Left ventricle myocardium inferior (tissue), 1 donor: ENCODE measurements at places on chromosomes 2 and 18. TPM values are rescaled to one million over a fixed set of nuclear protein-coding genes. Genes with fewer than 3 reads are reported as not detected.
A peak's percentile ranks its signal among the peaks of the same experiment; 100 is the strongest.

GRCh38 chr18:13834496-13835015 lies 10.6 kb downstream of the MC5R start:
- H3K4me1 ChIP-seq, result no peaks in the 10 kb centered on the region
- H3K4me3 ChIP-seq, result no peak overlapping the region
- H3K36me3 ChIP-seq, result no peaks in the 10 kb centered on the region
- H3K27me3 ChIP-seq, result peaks cover 59% of the 10 kb centered on the region
- no peak overlapping the region for H3K27ac ChIP-seq

DNA sequence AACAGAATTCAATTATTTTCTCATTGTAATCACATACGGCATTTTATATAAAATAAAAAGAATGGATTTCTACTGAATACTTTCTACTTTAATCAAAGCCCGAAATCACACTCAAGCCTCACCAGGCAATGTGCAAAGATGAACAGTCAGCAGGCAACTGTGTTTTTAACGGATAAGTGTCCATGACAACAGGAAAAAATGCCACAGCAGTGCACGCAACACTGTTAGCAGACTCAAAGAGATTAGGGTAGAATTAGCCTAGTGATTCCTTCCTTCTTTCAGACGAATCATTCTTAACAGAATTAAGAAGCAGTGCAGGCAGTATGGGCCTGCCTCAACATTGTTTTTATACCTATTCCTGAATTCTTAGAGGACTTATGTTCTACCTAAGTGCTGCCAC lies 135.6 kb downstream of the CDH2 start:
- H3K27ac ChIP-seq, result peak overlapping the region; percentile 2
- H3K27me3 ChIP-seq, result no peaks in the 10 kb centered on the region
- H3K4me3 ChIP-seq, result no peak overlapping the region
- H3K36me3 ChIP-seq, result no peaks in the 10 kb centered on the region
- H3K4me1 ChIP-seq, result peaks cover 67% of the 10 kb centered on the region

- peak overlapping the region; percentile 100 for H3K27ac ChIP-seq
- peaks cover 77% of the 10 kb centered on the region for H3K36me3 ChIP-seq
- peak overlapping the region; percentile 34 for H3K4me3 ChIP-seq
- no peaks in the 10 kb centered on the region for H3K27me3 ChIP-seq
Observed at GRCh38 chr18:12361770-12362378, 15.2 kb downstream of the AFG3L2 start.

DNA sequence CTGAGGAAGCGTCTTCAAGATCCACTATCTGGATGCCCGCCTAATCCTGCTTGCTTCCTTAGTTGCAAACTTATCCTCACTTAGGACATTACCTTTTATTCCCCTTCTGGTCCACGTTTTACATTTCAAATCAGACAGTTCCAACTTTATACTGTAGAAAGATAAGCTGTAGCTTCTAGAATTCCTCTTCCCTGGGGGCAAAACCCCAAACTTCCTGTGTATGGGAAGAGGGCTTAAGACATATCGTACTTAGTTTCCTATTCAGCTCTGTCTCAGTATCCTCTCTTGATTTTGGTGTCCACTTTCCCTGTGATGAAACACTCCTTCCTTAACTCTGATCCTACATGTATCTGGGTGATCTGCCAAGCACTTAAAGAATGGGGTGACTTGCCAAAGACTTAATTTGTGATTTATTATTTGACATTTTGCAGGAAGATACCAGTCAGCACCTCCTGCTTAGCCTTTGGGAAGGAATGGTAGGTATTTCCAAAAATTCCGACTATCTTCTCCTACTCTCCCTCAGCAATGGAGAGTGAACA lies 245.2 kb downstream of the CDCA7 start:
- no peak overlapping the region for H3K4me3 ChIP-seq
- no peaks in the 10 kb centered on the region for H3K4me1 ChIP-seq
- DNase-seq, result no peak
- H3K27me3 ChIP-seq, result no peaks in the 10 kb centered on the region

GRCh38 chr2:151819920-151820319 lies 8.3 kb downstream of the ARL5A start:
- DNase-seq, result no peak
- peaks cover 62% of the 10 kb centered on the region for H3K4me1 ChIP-seq
- H3K4me3 ChIP-seq, result no peak overlapping the region
- no peaks in the 10 kb centered on the region for H3K27me3 ChIP-seq
- no peaks in the 10 kb centered on the region for H3K36me3 ChIP-seq
- H3K27ac ChIP-seq, result no peak overlapping the region

GRCh38 chr2:232075859-232076258 lies 114.3 kb downstream of the DIS3L2 start:
- H3K4me3 ChIP-seq, result no peak overlapping the region
- no peaks in the 10 kb centered on the region for H3K27me3 ChIP-seq

DNA sequence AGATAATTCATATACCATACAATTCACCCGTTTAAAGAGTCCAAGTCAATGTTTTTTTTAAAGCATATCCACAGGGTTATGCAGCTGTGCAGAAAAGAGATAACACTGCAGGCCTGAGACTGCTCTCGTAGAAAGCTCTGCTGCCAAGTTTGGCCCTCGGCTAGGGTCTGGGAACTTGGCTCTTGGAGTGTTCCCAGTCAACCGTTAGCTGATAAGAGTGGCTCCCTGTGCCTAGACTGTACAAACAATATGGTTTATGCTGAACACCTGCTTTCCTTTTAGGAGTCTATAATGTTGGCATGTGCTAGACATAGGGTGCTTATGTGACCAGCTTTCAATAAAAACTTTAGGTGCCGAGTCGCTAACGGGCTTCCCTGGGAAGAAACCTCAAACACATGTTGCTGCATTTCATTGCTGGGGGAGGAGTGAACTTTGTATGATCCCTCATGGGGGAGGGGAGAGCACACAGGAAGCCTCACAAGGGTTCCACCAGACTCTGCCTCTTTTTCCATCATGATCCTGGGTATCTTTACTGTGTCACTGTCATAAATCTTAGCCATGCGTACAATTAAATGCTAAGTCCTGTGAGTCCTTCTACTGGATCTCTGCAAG lies 34.7 kb downstream of the RFX8 start:
- H3K4me1 ChIP-seq, result peaks cover 27% of the 10 kb centered on the region
- peak; percentile 49 for DNase-seq
- H3K27ac ChIP-seq, result peak overlapping the region; percentile 60
- no peaks in the 10 kb centered on the region for H3K36me3 ChIP-seq
- H3K4me3 ChIP-seq, result no peak overlapping the region

GRCh38 chr18:13553449-13553848 lies 172.9 kb downstream of the FAM210A start:
- no peak for DNase-seq
- H3K36me3 ChIP-seq, result no peaks in the 10 kb centered on the region
- H3K4me3 ChIP-seq, result no peak overlapping the region
- H3K27ac ChIP-seq, result peak overlapping the region; percentile 81
- peaks cover 81% of the 10 kb centered on the region for H3K4me1 ChIP-seq
- H3K27me3 ChIP-seq, result no peaks in the 10 kb centered on the region

GRCh38 chr2:70035344-70035844 lies 51.9 kb upstream of the PCBP1 start:
- H3K4me3 ChIP-seq, result no peak overlapping the region
- no peaks in the 10 kb centered on the region for H3K27me3 ChIP-seq
- H3K36me3 ChIP-seq, result peaks cover 3% of the 10 kb centered on the region
- DNase-seq, result no peak
- no peak overlapping the region for H3K27ac ChIP-seq

DNA sequence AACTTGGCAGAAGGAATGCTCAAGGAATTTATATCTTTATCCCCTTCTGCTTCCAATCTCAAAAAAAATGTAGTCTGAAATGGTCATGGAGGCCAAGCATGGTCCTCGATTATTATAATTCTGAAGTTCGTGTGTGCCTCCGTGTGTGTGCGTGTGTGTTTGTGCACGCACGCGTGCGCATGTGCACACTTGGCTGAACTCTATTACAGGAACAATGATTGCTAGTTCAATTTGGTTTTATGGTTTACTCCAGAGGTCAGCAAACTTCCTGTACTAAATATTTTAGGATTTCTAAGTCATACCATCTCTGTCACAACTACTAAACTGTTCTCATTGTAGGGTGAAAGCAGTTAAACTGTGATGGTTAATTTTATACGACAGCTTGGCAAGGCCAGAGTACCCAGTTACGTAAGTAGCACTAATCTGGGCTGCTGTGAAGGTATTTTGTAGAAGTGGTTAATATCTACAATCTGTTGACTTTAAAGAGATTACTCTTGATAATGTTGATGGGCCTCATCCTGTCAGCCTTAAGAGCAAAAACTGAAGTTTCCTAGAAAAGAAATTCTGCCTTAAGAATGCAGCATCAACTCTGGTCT lies 5.8 kb upstream of the MARCHF7 start:
- H3K27ac ChIP-seq, result peak overlapping the region; percentile 52
- no peaks in the 10 kb centered on the region for H3K36me3 ChIP-seq
- peaks cover 26% of the 10 kb centered on the region for H3K4me1 ChIP-seq
- peak overlapping the region; percentile 24 for H3K4me3 ChIP-seq
- H3K27me3 ChIP-seq, result no peaks in the 10 kb centered on the region

- no peak for DNase-seq
- H3K36me3 ChIP-seq, result no peaks in the 10 kb centered on the region
- no peaks in the 10 kb centered on the region for H3K27me3 ChIP-seq
- no peak overlapping the region for H3K4me3 ChIP-seq
Observed at GRCh38 chr2:20486571-20486970, 39.7 kb downstream of the RHOB start.

DNA sequence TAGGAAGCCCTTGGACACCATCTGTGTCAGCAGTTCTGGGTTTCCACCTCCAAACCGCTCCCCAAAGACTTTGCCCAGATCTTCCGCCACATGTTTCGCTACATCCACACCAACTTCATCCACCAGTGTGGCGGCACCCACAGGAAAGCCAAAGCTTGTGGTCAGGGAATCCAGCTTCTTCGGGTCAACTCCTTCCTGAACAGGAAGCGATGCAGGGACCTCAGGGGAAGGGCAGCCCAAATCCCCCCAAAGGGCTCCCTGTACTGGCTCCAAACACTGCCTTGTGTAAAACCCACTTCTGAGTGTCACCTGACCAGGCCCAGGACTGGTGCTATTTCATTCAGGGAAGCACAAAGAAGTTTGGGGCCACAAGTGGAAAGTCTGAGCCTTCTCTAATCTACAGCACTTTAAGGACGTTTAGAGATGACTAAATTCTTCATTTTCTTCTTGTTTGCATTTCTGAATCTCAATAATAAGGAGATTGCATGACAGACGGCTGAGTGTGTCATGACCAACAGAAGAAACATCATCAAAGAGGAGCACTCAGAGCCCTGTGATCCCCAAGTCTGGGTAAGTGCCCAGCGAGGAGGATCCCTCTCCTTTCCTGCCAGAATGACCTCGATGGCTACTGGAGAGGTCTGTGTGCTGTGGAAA lies 20.8 kb downstream of the GAREM2 start:
- no peaks in the 10 kb centered on the region for H3K27me3 ChIP-seq
- peaks cover 88% of the 10 kb centered on the region for H3K36me3 ChIP-seq
- H3K27ac ChIP-seq, result no peak overlapping the region
- no peak overlapping the region for H3K4me3 ChIP-seq

GRCh38 chr2:238965371-238966071 lies 117.6 kb downstream of the TWIST2 start:
- H3K27me3 ChIP-seq, result peaks cover 73% of the 10 kb centered on the region
- no peaks in the 10 kb centered on the region for H3K36me3 ChIP-seq
- no peaks in the 10 kb centered on the region for H3K4me1 ChIP-seq
- no peak overlapping the region for H3K4me3 ChIP-seq
- no peak overlapping the region for H3K27ac ChIP-seq
- DNase-seq, result no peak

GRCh38 chr2:89841476-89841840 lies 1150.0 kb downstream of the RPIA start:
- H3K27ac ChIP-seq, result no peak overlapping the region
- H3K36me3 ChIP-seq, result no peaks in the 10 kb centered on the region
- H3K4me1 ChIP-seq, result no peaks in the 10 kb centered on the region
- H3K4me3 ChIP-seq, result no peak overlapping the region
- no peak for DNase-seq

- no peaks in the 10 kb centered on the region for H3K36me3 ChIP-seq
- H3K27ac ChIP-seq, result no peak overlapping the region
- no peak for DNase-seq
- no peaks in the 10 kb centered on the region for H3K27me3 ChIP-seq
- no peaks in the 10 kb centered on the region for H3K4me1 ChIP-seq
Observed at GRCh38 chr2:205274801-205275200, 407.5 kb upstream of the NRP2 start.

DNA sequence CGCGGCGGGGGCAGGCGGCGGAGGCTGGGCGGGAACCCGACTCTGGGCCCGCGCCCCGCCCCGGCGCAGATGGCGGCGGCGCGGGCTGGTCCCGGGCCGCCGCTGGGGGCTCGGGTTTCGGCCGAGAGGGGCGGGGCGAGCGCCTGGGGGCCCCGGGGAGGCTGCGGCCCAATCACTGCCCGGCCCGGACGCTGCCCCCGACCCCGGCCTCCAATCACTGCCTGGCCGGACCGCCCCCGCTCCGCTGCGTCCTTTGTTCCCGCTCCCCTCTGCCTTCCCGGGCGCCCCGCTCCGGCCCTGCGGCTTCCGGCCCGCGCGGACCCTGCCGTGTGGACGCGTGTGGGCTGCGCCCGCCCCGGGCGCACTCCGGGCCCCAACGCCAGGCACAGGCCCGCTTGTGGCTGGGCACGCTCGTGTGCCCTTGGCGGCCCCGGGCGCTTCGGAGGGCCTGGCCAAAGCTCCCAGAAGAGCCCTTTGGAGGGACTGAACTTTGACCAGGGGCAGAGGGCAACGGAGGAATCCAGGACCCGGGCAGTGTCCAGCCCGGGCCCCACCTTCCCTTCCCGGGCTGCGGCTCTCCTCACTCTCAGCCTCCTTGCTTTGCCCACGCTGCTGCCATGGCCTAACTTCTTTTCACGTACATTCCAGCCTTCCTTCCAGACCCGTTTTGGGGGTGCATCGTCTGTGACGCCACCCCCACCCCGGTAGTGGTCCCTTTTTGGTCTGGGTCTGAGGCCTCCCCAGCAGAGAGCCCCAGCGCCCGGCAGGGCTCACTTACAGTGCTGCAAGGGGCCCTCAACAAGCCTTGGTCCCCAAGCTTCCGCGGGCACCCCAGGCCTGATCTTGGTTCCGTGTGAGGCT lies 27.1 kb upstream of the PTMA start:
- no peaks in the 10 kb centered on the region for H3K27me3 ChIP-seq
- peak overlapping the region; percentile 71 for H3K4me3 ChIP-seq
- no peaks in the 10 kb centered on the region for H3K36me3 ChIP-seq
- peak overlapping the region; percentile 92 for H3K27ac ChIP-seq
- H3K4me1 ChIP-seq, result peaks cover 40% of the 10 kb centered on the region
- peak; percentile 92 for DNase-seq

- H3K36me3 ChIP-seq, result no peaks in the 10 kb centered on the region
- no peak for DNase-seq
- H3K4me1 ChIP-seq, result no peaks in the 10 kb centered on the region
Observed at GRCh38 chr2:55176094-55176415, 56.0 kb downstream of the CLHC1 start.

GRCh38 chr2:111037128-111037527 lies 83.6 kb upstream of the BCL2L11 start:
- no peak overlapping the region for H3K27ac ChIP-seq
- H3K4me3 ChIP-seq, result no peak overlapping the region
- peaks cover 32% of the 10 kb centered on the region for H3K27me3 ChIP-seq
- no peak for DNase-seq

ZNF892 gene
- 4.0 TPM for total RNA-seq

C2orf80 gene
- total RNA-seq, result not detected

PROM2 gene
- total RNA-seq, result 1.4 TPM

METTL4 gene
- total RNA-seq, result 7.8 TPM

MATN3 gene
- total RNA-seq, result 0.22 TPM

MYO3B gene
- 0.05 TPM for total RNA-seq

TEX51 gene
- total RNA-seq, result not detected

TUBA3D gene
- 86.3 TPM for total RNA-seq
